ENCODE measurements at places on chromosomes 3 and 15. TPM values are rescaled to one million over a fixed set of nuclear protein-coding genes. Genes with fewer than 3 reads are reported as not detected.

DNA sequence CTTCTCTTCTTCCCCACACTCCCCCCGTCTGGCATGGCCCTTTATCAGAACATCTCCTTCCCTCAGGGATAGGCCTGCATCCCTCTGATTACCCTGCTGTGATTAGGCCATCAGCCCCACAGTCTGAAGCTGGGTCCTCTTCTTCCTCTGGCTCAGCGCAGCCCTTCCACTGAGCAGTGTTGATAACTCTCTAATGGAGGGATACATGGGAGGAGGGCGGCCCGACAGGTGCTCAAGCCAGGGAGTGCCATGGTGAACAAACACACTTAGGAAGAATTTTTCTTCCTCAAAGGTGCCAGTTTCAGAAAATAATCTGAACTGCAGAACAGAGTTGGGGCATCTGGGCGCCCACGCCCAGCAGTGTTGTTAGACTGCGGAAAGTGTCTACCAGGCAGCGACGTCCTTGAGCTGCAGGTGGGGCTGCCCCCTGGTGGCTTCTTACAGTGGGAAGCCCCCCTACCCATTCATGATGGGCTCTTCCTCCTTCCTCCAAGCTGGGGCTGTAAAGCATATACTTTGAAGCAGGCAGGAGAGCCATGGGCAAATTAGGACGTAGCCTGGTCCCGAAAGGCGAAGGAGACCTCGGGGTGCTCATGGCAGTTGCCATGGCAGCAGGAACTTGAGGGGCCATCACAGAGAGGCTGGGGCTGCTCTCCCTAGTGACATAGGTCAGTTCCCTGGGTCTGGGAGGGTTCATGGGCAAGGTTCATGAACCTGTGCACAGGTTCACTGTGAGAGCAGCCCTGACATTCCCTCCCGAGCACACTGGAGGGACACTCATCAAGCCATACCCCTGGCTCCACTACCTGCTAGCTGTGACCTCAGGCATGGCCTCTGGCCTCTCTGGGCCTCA lies 33.2 kb upstream of the NR2C2 start:
- DNase-seq, result no peak

DNA sequence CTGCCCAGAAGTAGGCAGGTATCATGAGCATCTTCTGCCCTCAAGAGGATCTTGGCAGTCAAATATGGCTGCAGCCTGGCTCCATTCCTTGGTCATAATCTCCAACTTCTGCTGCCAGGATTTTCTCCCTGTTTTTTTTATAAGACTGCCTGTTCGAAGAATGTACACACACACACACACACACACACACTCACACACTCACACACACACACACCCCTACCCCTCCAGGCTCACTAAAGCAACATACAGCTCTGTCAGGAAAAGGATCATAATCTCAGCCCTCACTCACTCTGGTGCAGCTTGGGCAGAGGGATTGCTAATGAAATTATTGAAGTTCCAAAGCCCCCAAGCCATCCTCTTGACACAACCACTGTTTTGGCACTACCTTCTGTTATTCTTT lies 129.2 kb upstream of the BFSP2 start:
- DNase-seq, result no peak

GRCh38 chr3:175121225-175121624 lies 262.1 kb downstream of the NAALADL2 start:
- no peak for DNase-seq

DNA sequence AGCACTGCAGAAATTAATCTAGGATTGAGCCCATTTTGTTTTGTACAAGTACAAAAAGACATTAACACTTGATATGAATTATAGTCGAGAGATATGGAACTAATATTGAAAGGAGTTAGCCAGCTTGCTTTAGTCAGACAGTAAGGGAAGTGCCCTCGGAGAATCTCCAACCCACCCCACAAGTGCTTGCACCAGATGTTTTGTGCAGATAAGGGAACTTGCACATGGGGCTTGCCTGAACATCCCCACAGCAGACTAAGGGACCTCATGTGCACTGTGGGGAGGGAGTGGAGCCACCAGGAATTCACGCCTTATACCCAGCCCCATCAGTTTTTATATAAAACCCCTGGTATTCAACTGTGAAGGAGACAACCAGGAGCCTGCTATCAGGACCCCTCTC lies 122.3 kb downstream of the EFHB start:
- no peak for DNase-seq

- peak; percentile 35 for DNase-seq
These were observed 246.4 kb downstream of the ALCAM start for GRCh38 chr3:105613120-105613519.

EIF1B gene
- total RNA-seq, result 329 TPM

GOLGA6B gene
- not detected for total RNA-seq
